ENCODE measurements at places on chromosomes 1 and 21.
A peak's percentile ranks its signal among the peaks of the same experiment; 100 is the strongest.

GRCh38 chr1:2548068-2548589, 8.0 kb upstream of the TNFRSF14 start:
- DNase-seq = peak; percentile 59

DNA sequence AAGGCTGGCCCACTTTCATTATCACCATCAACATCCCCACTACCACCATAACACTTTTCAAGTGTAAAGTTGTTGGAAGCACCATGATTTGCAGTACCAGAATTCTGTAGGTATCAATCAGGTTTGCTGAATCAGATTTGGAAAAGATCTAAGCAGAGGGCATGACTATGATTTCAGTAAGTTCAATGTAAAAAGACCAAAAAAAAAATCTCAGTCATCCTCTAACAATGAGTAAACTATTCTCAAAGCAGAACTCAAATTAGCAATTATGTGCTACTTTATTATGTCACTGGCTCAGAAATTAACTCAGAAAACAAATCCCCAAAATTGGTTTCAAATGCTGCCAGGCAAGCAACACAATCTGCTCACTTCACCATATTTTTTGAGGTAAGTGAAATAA, 187.8 kb upstream of the HP1BP3 start:
- no peak for DNase-seq

- DNase-seq = no peak
Measured at GRCh38 chr1:230147253-230148125, 80.5 kb downstream of the GALNT2 start.

- no peak for DNase-seq
Measured at GRCh38 chr1:29833581-29833980, 597.3 kb downstream of the PTPRU start.

DNA sequence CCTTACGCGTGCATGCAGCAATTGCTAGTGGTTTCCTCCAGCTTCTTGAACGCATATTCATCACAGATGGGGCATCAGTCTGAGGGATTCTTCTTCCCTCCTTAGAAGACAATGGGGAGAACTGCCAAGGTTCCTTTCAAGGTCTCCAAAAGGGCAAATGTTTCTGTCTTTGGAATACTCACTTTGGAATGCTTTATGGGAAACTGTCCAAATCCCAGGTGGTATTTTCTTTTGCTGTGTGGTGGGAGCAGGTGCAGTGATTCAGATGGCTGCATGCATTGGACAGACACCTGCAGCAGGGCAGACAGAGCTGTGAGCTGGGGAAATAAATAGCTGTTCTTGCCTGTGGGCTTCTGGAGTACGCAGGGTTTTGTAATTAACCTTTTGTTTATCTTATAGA, 40.5 kb downstream of the URB2 start:
- DNase-seq = peak; percentile 34

GRCh38 chr1:176638713-176639526, 175.9 kb downstream of the PAPPA2 start:
- no peak for DNase-seq

GRCh38 chr1:58884706-58885661, 101.1 kb upstream of the JUN start:
- no peak for DNase-seq

DNA sequence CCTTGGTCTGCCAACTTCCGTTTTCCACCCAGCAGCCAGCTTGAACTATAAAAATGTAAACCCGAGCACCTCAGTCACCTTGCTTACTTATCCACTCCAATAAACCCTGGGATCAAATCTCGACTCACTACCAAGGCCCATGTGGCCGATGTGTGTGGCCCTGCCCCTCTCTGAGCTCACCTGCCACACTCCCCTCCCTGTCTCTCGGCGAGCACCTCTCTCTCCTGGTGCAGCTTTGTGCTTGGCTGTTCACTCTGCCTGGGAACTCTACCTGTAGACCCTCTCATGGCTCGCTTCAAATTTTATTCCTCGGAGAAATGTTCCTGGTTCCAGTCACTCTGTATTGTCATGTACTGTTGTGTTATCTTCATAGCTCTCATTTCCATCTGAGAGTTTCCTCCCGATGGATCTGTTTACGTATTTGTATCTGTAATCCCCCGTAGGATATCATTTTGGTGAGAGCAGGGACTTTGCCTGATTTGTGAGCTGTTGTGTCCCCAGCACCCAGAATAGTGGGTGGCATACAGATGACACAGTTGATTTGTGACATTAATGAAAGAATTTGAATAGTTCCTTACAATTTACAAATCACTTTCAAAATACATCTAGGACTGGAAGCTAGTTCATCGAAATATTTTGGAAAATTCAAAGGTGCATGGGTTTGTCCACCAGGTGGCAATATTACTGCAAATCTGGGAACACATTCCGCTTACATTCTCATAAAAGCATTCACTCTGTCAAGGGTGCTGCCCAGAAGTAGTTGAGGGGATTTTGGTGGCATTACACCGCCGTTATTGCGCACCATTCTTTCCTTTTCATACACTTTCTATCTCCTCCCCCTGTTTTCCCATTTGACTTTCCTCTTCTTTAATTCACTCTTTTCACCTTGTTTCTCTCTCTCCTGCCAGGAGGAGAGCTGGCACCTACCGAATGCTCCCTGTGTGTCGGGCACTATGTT, 95.3 kb downstream of the ABCA4 start:
- no peak for DNase-seq

GRCh38 chr1:161261261-161262235, 3.0 kb downstream of the PCP4L1 start:
- DNase-seq = no peak

GRCh38 chr1:151837197-151837596, 2.4 kb downstream of the C2CD4D start:
- DNase-seq = no peak

DNA sequence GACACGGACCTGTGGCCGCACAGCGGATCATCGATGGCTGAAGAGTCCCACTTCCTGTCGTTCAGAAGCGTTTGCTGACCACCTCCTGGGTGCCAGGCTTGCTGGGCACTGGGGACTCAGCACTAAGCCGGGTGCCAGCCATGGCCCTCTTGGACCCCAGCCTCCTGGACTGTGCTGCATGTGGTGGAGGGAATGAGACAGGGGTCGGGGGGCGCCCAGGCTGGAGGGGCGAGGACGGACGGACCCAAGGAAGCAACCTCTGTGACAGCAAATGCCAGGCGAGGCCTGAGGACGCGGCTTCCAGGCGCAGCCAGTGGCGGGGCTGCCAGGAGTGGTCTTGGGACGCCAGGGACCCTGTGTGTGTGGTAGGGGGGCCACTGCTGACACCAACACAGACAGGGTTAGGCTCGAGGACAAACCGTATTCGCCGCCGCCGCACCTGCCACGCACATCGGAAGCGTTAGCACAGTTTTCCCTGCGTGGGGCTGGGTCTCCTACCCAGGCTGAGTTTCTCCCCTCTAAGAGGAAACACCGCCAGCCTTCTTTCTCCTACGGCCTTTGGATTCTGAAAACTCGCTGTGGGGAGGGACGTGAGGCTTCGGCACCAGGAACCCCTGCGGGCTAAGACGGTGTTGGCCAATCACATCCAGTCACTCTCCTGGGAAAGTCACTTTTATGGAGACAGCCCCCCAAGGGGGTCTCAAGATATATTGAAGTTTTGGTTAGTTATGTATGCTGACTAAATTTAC, 3.1 kb upstream of the MXRA8 start:
- DNase-seq = peak; percentile 49

DNA sequence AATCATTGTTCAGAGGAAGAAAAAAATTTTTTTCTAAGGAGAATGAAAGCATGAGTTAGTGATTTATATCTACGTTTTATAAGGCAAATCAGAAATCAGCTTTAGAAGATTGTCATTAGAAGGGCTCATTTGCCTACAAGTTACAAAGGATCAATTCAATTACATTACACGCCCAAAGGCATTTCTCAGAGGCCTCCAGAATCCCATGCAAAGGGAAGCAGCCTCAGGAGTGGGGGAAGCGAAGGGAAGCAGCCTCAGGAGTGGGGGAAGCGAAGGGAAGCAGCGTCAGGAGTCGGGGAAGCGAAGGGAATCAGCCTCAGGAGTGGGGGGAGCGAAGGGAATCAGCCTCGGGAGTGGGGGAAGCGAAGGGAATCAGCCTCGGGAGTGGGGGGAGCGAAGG, 206.2 kb downstream of the GREM2 start:
- no peak for DNase-seq

DNA sequence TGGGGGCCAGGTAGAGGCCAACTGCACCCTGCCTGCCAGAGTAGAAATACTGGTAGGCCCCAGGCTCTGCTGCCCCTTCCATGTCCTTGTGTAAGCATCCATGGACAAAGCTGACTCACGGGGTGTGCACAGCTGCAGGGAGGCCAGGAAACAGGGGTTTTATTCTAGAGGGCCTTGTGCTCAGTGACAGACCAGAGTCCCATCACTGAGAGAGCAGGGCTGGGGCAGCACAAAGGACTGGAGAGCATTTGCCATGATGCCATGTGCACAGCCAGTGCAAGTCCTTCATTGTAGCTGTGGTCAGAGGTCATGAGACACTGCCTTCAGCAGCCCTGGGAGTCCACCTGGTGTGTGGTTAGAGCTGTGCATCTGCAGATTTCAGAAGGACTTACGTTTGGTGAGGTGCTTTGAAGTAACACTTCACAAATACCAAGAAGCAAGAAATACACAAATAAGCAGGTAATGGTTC, 8.1 kb downstream of the ARF1 start:
- no peak for DNase-seq

DNA sequence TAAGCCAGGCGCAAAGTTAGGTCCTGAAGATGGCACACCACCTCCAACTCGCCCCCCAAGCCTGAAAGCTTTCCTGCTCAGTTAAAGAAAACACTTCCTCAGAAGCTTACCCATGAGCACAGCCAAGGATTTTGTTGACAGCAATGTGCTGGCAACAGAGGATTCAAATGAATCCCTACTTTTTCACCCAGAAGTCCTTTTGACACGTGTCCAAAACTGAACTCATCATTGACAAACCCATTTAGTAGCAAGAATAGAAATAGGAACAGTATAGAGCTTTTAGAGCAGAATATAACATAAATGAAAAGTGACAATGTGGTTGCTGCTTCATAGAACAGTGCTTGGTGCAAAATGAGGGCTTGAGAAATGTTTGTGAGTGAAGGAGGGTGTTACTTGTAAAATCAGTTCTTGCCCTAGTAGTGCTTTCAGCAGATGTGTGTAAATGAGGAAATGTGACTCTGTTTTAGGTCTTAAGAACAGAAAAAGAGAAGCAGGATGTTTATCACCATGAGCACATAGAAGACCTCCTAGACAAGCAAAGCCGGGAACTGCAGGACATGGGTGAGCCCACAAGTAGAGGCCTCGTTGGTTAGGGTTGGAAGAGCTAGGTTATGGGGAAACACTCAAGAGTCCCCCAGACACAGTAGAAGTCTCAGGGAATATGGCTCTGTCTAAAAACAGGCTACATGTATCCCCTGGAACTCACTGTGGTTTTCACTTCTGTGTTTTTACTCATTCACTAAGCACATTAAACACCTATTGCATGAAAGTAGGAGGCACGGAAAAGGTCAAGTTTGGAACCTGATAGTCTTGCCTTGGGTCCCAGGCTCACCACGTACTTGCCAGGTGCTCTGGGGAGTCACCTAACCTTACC, 48.6 kb upstream of the TMEM125 start:
- DNase-seq = no peak

DNA sequence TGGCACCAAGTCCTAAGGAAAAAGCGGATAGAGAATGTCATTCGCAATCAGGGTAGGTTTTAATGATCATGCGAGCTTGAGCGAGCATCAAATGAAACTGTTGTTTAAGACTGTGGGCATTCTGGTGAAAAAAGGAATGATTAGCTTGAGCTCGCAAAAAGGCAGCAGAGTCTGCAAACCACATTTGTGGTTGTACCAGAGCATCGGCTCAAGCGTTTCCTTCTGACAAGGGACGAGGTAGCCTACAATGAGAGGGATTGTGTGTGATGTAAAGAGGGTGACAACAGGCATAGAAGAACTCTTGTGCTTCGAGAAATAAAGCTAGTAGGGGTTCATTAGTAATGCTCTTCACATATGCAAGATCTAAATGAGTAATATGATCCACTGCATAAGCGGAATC, 11.1 kb upstream of the CD48 start:
- no peak for DNase-seq

DNA sequence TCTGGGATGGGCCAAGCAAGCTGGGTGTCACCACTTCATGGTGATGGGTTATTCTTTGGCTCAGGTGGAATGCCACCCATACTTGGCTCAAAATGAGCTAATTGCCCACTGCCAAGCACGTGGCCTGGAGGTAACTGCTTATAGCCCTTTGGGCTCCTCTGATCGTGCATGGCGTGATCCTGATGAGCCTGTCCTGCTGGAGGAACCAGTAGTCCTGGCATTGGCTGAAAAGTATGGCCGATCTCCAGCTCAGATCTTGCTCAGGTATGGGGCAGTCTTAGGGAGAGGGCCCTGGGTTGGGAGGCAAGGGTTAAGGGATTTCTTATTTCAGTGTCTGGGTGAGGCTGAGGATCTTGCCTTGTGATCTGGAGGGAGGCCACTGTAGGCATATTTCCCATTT, 15.4 kb upstream of the NASP start:
- DNase-seq = no peak

GRCh38 chr1:227124473-227124872, 184.4 kb downstream of the COQ8A start:
- no peak for DNase-seq

DNA sequence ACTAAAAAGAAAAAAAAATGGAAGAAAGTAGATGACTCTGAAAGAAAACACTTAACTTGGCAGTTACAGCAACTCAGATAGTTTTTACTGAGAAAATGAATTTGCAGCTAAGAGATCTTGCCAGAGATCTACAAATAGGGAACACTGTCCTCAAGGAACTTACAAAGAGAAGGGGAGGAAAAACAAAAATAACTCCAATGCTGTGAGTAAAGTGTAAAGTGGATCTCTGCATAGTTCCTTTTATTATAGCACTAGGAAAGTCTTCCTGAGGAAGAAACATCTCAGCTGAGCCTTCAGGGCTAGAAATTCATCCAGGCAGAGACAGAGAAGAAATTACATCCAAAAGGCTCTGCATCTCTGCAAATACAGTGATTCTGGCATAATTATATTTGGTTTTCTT, 3.9 kb downstream of the CD1B start:
- no peak for DNase-seq

GRCh38 chr1:6601923-6602668, 573 bp downstream of the KLHL21 start:
- DNase-seq = peak; percentile 37

DNA sequence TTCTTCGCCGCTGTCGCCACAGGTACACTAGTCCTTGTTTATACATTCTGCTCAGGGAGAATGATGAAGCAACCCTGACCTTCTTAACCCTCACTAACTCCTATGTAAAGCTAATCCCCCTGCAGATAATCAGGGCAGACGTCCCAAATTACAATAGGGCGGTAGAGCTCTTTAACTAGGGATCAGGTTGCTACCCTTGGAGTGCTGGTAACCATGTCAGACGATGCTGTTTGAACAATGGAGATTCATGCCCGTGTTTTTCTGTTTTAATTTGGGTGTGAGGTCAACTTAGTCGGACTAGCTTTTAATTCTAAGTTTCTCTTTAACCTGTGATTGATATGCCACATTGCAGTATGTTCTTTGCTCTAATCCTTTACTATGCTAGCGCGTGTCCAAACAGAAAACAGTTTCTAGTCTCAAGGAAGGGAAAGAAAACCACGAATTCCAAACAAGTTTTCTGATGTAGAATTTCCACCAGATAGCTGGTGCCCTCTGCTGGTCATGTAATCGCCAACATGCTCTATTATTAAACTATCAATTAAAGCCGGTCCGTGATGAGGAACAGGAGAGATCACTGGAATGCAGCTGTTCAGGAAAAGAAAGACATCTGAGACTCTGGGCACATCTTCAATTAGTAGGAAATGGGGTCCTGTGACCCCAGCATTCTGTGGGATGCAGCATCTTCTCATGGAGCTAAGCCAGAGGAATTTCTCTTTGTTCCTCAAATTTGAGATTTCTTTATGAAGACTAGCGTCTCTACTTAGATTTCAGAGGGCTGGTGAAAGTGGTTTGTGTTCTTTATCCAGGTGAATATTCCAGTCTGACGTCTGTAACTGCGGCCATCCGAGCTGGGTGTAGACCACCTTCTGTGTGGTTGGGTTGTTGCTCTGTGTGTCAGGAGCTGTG, 18.3 kb upstream of the VAMP3 start:
- DNase-seq = peak; percentile 80

Measured in muscle of back (tissue), 13 donors.